NCI-H2081 (cell line): ENCODE measurements at places on chromosomes 5 and 9.
A peak's percentile ranks its signal among the peaks of the same experiment; 100 is the strongest.

DNA sequence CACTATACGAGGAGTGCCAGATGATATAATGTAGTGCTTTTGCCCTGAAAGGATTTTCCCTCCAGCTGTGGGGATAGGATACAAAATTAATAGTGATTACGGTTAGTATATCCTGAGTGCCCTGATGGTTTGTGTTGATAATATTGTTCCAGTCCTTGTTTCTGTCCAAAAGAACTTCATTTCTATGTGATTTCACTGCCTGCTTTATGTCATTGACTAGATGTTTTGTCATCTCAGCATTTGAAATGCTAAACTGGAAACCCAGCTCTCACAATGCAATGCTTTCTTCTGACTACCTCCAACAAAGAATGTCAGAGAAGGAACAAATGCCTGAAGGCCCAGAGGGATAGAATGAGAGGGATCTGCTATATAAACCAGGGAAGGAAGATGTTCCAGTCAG is 177.8 kb downstream of the NIPBL start:
- DNase-seq, result no peak

- DNase-seq, result no peak
Observed at GRCh38 chr5:116071211-116071610, 13.6 kb upstream of the COMMD10 start.

GRCh38 chr5:97418462-97418861 is 235.4 kb upstream of the RIOK2 start:
- DNase-seq, result no peak

- DNase-seq, result peak; percentile 59
Observed at GRCh38 chr9:6024035-6024554, 8.7 kb upstream of the RANBP6 start.

DNA sequence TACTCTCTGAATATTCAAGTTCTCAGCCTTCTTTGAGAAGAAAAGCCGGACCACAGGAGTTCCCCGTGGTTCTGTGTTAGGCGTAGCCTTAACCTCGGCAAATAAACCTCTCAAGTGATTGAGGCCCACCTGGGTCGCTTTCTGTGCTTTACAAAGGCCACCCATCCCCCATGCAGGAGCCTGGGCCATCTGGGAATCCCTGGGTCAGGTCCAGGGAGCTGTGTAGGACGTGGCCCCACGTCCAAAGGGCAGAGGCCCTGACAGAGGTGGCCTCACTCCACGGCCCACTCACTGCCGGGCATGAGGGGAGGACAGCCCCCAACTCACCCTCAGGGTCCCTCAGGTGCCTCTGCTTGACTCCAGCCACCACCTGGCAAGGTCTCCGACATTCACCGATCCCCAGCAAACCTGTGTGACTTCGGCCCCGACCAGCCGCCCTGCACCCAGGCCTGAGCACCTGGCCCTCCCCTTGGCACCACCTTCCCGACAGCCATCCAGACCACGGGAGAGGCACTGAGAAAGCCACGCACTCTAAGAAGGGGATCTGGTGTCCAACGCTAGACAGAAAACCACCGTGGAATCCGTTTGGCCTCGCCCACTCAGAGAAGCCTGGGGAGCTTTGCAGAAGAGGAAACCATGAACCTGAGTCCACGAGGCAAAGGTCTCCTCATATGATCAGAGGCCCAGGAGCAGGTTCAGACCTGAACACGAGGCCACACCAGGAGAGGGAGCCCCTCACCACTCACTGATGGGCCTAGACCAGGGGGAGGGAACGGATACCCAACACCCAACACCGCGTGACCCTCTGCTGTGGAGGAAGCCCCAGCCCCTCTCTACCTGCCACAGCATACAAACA is 4.5 kb downstream of the SLC12A7 start:
- no peak for DNase-seq

- DNase-seq, result peak; percentile 91
Observed at GRCh38 chr9:93807166-93808074, 147.7 kb downstream of the BARX1 start.

DNA sequence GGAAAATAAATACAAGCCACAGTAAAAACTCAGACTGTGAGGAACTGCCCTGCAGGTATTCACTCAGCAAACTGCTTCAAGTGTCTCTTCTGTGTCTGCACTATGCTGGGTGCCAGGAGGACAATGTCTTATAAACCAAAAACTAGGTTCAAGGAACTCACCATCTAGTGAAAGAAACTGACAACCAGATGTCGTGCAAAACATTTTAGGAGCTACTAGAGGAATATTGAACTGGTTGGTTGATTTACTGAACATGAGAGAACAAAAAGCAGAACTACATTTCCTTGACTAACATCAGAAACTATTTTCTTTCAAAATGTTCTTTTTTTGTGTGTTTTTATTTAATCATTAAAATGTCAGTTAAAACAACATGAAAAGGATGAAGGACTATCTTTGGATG is 35.2 kb downstream of the ZNF366 start:
- no peak for DNase-seq

DNA sequence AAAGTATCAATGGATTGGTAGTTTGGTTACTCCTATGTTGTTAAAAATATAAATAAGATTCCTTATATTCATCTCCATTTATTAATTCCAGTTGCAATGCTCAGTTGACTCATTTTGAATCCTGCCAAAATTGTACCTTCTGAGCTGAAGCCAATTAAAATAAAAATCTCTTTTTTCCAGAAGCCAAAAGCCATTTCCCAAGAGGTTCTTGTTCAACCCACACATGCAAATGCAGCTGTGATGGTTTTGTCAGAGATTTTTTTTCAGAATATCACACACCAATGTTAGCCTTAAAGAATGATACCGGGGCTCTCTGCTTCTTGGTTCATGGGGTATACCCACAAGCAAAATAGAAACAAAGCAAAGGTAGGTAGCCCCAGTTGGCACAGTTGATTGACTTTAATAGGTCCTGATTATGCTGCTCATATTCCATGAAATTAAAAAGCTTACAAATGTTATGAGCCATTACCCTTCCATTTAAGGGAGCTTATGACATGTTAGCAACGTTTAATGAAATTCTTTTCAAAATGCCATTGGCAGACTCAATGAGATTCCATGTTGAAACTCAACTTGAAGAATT is 208.0 kb downstream of the SGCD start:
- no peak for DNase-seq

DNA sequence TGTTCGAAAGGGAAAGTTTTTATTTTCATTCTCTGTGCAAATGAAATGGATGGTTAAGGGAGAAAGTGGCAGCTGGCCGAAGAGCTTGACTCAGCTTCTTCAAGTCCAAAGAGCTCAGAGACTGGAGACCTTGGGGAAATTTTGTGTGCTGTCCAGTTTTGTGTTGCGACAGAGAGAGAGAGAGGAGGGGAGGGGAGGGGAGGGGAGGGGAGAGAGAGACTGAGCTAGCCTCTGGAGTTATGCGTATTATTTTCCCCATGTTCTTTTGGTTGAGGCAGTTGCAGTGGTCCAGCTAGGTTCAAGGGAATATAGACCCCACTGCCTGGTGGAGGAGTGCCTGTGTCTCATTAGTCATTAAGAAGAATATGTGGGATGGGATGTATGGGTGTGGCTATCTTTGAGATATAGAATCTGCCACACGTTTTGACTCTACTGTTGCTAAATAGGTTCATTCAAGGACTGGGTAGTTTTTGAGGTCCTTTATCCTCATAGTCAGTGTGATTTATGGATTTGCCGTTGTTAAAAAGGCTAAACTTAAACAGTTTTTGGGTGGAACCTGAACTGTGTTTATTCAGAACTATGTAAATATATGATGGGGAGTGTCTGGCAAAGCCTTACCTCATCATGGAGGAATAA is 69.7 kb downstream of the ARHGAP26 start:
- no peak for DNase-seq

DNA sequence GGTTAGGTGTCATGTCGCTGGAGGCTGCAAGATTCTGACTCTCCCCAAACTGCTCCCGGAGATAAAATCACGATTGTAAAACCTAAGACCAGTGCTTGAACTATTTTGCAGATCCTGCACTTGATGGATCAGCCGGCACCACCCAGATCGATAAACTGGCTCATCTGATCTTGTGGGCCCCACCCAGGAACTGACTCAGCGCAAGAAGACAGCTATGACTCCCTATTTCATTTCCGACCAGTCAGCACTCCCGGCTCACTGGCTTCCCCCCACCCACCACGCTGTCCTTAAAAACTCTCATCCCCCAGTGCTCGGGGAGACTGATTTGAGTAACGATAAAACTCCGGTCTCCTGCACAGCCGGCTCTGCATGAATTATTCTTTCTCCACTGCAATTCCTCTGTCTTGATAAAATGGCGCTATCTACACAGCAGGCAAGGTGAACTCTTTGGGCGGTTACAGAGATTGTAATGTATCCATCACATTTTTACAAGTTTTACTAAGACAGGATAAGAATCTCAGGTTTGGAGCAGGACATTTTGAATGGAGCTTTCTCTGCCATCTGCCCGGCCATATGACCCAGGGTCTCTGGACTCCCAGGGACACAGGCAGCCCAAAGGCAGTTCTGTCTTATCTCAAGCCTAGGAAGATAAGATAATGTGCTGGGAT is 10.6 kb upstream of the PPP1R26 start:
- DNase-seq, result no peak

DNA sequence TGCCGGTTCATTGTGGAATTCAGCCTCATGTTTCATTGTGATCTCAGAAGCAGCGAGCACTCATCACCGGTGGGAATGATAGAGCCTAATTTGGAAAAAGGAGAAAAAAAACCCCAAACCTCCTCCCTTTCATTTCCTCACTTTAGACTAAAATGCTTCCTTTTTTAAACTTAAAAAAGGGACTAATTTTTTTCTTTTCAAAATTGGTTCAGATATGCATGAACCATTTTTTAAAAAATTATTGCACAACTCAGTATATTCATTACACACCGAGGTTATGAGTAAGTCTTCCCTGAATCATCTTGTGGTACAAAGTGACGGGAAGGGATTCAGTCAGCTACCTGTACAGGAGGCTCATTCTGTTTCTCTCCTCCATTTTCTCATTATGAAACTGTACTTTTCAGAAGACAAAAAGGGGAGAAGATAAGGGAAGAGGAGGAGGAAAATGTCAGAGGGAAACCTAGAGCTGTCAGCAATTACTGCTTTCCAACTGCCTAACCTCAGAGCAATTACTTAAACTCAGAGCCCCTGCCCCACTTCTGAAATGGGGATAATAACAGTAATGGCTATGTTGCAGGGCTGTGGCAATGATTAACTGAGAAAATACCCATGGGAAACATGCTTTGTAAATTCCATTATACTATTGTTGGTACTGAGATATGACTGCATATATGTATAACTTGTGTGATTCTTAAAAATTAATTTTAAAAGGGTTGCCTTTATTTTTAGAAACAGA is 24.0 kb downstream of the GALNT10 start:
- DNase-seq, result no peak

DNA sequence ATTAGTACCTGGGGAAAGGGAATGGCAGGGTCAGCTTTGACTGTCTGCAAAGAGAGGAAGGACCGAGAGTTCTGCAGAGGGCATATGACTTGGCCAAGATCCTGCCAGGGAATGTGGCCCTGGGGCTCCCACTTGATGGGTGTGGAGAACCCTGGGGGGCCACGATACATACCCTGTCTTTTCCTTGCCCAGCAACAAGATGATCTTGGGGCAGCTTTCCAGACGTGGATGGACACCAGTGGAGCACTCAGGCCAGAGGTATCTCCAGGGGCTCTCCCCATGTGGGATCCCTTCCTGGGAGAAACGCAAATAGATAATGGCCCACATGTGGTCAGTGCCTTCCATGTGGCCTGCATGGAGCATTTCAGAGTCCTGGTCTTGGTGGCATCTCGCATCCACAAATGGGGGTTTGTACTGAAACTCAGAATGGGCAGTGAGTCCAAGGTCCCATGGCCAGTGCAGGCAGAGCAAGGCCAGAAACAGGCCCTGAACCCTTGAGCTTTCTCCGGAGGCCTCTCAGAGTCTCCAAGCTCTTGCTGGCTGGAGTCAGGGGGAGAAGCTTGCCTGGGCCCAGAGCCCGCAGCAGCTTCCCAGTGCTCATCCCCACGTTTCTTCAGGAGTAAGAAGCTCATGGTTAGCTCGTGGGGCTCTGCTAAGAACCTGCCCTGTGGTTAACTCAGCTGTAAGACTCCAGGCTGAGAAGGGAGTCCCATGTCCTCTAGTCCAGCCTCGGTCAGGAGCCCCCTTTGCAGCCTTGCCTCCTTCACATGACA is 18.3 kb upstream of the ORM1 start:
- DNase-seq, result no peak

DNA sequence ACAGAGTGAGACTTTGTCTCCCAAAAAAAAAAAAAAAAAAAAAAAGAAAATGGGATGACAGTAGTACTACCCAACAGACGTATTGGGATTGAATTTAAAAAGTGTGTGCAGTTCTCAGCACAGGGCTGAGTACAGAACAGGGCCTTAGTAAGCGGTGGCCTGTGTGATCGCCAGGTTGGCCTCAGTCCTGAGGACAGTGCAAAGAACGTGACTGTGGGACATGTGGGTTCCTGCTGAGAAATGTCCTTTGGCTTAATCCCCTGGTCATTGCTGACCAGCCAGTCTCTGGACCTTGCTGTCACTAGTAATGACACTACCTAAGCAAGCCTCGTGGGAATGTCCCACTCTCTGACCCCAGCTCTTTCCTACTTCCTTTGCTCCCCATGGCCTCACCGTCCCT is 13.3 kb downstream of the GTF3C5 start:
- no peak for DNase-seq

DNA sequence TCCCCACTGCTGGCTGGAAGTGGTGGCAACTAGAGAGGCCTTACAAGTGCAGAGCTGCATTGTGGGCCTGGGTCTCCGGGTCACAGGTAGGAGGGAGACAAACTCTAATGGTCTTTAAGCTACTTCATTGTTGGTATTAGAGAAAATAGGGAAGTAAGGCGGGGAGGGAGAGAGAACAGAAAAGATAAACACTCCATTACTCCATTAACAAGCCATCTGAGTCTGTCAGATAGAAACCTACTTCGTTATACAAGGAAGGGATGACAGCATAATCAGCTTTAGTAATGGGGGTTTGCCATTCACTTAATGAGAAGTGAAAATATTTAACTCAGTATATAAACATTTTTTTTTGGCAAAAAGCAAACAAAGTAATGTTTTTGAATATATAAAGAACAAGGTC is 107.4 kb downstream of the TLE1 start:
- DNase-seq, result no peak

GRCh38 chr9:108852079-108852478 is 3.7 kb downstream of the ACTL7B start:
- no peak for DNase-seq

- no peak for DNase-seq
Observed at GRCh38 chr9:133683586-133684120, 47.5 kb downstream of the DBH start.
